ENCODE measurements at places on chromosomes 6 and 20. TPM values are rescaled to one million over a fixed set of nuclear protein-coding genes. Genes with fewer than 3 reads are reported as not detected.

GRCh38 chr20:48679599-48679998 is 148.2 kb downstream of the PREX1 start:
- DNase-seq: peak; percentile 44

DNA sequence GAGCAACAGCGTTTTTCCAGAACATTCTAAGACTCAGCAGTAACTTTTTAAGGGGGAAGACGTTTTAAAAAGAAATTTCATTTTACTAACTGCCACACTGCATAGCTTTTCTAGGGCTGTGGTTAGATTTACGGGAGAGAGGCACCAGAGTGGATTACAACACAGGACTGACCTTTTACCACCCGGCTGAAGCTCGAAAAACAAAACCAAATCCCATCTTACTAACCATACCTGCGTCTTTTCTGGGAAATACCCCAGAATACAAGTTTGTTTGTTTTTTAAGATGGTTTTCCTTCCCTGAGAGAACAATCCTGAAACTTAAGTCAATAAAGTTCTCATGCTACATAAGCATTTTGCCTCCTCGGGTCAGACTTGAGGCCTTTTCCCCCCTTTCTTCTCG is 209.3 kb upstream of the SOX4 start:
- no peak for DNase-seq

GRCh38 chr6:143783077-143783476 is 60.1 kb upstream of the LTV1 start:
- DNase-seq: no peak

DNA sequence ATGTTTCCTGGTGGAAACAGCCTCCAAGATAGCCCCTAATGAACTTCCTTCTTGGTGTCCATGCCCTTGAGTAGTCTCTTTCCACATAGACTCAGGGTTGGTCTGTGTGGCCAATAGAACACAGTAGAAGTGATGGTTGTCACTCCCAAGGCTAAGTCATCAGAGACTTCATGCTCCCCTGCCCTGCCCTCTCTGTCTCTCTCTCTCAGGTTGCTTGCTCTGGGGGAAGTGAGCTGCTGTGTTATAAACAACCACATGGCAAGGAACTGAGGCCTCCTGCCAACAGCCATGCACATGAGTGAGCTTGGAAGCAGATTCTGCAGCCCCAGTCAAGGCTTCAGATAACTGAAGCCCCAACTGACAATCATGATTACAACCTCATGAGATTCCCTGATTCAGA is 85.3 kb upstream of the SLC22A16 start:
- DNase-seq: no peak

GRCh38 chr6:31728767-31729514 is at the start of gene DDAH2:
Gene DDAH2 (minus strand): TSS chr6:31729299. CDS start chr6:31729161, 138 bp downstream.
- DNase-seq: peak; percentile 63

DNA sequence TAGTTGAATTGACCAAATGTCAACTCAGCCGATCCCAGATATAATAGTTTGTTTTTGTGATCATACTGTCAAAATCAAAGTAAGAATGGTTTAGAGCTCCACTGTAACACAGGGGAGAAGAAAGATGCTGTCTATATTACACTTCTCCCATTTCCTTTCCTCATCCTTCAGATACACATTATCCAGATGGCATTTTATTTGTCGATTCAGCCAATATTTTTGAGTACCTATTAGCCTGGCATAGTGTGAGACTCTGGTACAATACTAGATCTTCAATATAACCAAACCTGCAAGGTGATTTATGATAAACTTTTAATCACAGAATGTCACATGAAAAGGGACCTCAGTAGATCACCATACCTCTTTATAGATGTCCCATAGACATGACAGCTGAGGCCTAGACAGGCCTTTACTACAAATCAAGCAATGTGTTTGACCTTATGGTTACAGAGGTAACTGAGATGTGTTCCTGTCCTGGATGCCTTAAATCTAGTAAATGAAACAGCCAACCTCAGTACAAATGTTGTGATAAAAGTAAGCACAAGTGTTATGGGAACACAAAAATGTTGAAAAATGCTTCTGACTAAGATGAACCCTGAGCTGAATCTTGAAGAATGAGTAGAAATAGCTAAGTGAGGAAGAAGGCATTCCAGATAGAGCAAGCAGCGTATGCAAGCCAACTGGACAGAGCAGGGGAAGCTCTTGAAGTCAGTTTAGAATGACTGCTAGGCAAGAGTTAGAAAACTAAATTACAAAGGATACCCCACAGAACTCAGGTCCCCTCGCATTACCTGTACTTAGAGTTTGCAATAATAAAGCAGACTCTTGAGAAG is 1.9 kb downstream of the FBXO9 start:
- DNase-seq: no peak

- DNase-seq: no peak
Observed at GRCh38 chr6:36599791-36600209, 5.6 kb downstream of the SRSF3 start.

DNA sequence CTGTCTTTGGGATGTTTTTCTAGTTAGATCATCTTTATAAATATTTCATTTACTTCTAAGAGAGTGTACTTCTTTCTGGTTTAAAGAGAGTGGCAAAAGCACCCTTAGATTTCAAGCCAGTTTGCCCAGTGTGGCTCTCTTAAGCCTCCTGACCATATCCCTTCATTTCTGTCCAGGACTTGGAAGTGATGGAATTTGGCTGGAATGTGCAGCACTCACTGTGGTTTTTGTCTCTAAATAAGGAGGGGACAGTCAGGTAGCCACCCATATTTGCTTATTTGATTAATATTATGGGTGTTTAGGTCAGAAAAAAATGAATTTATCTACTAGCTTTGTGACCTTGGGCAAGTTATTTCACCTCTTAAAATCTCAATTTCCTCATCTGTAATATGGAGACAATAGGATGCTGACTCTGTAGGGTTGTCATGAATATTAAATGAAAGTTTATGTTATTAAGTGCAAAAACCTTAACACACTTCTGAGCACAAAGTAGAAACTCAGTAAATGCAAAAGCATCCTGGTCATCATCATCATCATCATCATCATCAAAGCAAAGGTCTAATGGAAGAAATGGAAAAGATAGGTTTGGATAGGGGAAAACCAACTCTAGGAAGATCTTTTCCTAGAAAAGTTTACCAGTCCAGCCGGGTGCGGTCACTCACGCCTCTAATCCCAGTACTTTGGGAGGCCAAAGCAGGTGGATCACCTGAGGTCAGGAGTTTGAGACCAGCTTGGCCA is 3.1 kb downstream of the CRYBG1 start:
- no peak for DNase-seq

DNA sequence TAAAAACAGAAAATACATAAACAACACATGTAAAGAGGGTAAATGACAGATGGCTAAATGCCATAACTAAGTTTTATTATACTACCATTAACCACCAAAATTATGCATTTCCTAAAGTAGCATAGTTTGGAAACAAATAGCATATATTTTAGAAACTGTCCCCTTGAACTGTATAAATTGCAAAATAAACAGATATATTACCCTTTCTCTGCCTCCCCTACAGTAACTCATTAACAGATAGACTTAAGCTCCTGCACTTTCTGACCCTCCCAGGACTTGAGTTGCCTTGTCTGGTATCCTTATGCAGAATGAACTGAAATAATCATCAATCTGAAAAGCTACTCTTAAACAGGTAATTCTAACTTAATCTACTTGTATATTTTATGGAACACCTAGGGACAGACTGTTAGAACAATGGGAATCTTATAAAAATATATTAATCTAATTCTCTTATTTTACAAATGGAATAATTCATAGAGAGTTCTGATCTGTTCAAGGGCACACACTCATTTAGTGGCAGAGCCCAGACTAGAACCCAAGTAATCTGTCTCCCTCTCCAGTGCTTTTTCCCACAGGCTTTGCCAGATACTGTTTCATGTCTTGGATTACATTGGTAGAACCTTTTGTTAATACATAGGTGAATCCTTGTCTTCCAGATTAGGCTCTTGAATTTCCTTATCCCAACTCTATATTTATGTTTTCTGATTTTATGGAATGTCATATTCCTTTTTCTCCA is 50.6 kb upstream of the LOC128125822 start:
- DNase-seq: no peak

DNA sequence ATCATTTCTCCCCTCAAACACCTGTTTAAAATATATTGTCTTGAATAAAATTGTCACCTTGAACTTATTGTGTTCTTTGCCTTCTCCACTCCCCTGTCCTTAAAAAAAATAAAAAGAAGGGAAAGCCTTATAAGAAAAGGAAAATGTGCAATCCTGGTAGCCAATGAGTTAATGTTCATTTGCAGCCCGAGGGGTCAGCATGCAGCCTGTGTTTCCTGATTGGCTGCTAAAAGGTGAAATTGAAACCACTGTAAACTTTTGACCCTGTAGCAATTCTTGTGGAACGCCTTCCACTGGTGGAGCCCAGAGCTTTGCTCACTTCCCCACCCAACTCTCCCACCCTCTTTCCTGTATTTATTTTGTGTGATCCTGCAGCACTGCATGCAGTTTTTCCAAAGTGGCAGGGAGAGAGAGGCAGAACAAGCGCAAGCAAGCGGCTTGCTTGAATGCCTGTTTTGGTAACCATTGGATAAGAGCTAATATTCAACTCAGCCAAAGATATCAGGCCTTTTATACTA is 74.9 kb downstream of the NCOA3 start:
- peak; percentile 68 for DNase-seq

GRCh38 chr20:16104783-16105182 is 468.5 kb downstream of the KIF16B start:
- no peak for DNase-seq

DNA sequence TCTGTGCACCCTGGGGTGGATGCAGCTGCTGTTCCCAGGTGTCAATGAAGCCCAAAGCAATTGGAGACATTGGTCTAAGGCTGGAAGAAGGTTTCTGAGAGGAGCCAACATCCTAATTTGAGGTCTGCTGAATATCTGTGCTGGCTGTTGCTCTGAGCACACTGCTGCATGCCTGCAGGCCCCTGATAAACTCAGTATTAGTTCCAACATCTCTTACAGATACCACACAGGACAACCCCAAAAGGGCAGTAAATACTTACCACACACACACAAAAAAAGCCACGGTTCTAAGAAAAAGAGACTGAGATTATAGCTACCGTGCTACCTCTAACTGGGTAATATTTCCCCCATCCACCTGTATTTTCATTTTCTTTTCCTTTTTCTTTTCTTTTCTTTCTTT is 164.3 kb upstream of the SOX4 start:
- no peak for DNase-seq

DNA sequence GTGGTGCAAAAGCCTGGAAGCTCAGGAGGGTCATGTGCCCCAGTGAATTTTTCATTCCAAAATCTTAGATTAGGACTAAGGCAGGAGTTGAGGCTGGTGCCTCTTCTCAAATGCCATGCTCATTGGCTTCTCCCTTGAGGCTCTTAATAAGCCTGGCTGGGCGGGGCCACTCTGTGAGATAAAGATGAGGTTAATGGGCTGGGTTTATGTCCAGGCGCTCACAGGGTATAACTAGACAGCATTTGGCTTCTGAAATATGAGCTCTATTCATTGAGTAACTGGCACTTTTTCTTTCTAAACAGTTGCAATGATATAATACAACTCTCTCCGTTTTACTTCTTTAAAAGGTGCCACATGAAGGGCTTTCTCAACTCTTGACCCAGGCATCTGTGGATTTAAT is 156.3 kb downstream of the SCML4 start:
- DNase-seq: no peak

DNA sequence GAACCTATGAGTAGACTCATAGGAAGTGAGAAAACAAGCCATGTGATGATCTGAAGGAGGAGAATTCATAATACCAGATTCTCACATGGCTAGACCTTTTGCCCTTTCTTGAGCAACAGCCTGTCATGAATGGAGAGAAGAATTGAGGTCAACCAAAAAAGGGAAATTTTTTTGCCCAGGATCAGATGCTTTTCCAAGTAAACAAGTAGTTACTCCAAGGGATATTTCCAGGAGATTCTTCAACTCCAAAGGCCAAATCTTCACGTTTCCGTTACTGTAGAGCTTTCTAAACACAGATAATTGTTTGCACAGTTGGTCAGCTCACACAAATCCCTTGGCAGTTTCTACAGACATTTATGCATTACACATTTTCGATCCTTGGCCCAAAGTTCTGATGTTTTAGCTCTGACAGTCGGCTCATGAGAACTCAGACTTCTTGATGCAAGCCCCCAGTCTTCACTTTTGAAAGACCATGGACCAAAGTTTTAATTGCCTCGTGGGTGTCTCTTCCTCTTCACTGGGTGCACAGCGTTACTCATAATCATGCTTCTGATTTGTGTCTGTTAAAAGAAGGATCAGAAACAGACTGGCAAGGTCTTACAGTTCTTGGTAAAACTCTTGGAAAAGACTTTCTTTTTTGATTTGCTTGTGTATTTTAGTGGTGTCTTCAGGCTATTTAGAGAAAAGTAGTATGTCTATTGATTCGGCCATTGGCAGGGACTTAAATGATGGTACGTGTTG is 115.0 kb downstream of the TSHZ2 start:
- no peak for DNase-seq

The GSTA3 gene
- not detected for total RNA-seq

The GPSM3 gene
- total RNA-seq: 26.2 TPM

The MYMX gene
- total RNA-seq: not detected

The SERINC1 gene
- total RNA-seq: 264 TPM

The MAP7 gene
- 3.3 TPM for total RNA-seq

The CEP85L gene
- total RNA-seq: 17.2 TPM

The HLA-DRA gene
- 274 TPM for total RNA-seq

The DYNLT2 gene
- total RNA-seq: 1.2 TPM

The LINC00237 gene
- total RNA-seq: not detected

The ZSCAN9 gene
- 18.5 TPM for total RNA-seq

The MYH7B gene
- total RNA-seq: 0.88 TPM

The ETV7 gene
- total RNA-seq: 2.2 TPM

The CLVS2 gene
- total RNA-seq: not detected

The TMEM217 gene
- 2.2 TPM for total RNA-seq

The FAM209B gene
- total RNA-seq: not detected

The PXMP4 gene
- 7.5 TPM for total RNA-seq

The KHDRBS2 gene
- 0.57 TPM for total RNA-seq

The MCHR2 gene
- total RNA-seq: not detected

All from aorta (tissue), 5 donors.